ENCODE measurements at places on chromosomes 6 and 20.

- no peak for DNase-seq
Measured at GRCh38 chr6:98041921-98042320, 758.9 kb upstream of the MMS22L start.

- DNase-seq: no peak
Measured at GRCh38 chr6:154487367-154488247, 22.9 kb downstream of the CNKSR3 start.

DNA sequence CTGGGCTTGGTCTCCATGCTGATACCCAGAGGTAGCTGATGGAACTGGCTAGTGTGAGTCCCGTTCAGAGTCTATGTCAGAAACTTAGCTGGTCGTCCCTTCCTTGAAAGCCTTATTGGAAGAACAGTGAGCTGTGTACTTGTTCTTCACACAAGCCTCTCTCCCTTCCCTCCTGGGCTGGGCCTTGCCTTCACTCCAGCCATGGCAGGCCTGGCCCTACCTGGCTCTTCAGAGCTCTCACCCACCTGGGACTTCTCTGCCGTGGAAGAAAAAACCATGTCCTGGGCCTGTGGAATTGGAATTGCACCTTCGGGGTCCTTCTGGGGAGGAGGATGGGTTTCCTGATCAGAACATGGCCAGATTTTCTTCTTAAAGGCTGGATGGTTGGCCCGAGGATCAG lies 20.3 kb upstream of the ZNF831 start:
- DNase-seq: no peak

DNA sequence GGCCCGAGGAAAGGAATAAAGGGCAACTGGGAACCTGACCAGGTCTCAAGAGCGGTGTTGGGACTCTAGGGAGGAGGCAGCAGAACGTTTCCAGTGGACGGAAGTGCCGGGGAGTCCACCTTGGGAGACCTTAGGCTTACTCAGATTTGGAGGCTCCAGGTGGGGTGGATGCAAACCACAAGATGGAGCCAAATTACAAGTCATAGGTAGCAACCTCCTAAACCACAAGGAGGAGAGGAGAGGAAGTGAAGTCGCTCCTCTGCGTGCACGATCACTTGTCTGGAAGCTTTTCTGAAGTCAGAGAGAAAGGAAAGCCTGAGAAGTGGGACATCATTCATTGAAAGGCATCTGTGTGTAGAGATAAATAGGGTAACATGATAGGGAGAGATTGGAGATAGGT lies 9.3 kb downstream of the HLA-DOA start:
- DNase-seq: no peak
